Pancreas (tissue), 10 donors: ENCODE measurements at places on chromosomes 7 and 10. TPM values are rescaled to one million over a fixed set of nuclear protein-coding genes. Genes with fewer than 3 reads are reported as not detected.
A peak's percentile ranks its signal among the peaks of the same experiment; 100 is the strongest.

DNA sequence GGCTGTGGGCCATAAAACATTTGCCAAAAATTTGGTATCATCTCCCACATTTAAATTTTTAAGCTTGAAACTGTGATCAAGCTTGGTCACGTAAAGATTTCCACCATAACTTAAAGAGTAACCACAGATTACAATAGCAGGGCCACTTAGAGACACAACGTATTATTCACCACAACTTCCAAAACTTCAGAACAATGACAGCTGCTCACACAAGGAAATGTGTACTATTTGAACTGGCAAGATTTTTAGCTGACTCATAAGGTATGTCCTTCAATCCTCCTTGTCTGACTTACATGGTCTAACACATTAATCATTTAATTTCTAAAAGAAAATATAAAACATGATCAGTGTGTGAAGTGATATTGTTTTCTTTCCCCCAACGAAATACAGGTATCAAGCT, 234.5 kb downstream of the PARD3 start:
- peak; percentile 28 for DNase-seq

GRCh38 chr7:132437730-132438129, 138.5 kb downstream of the PLXNA4 start:
- DNase-seq = no peak

DNA sequence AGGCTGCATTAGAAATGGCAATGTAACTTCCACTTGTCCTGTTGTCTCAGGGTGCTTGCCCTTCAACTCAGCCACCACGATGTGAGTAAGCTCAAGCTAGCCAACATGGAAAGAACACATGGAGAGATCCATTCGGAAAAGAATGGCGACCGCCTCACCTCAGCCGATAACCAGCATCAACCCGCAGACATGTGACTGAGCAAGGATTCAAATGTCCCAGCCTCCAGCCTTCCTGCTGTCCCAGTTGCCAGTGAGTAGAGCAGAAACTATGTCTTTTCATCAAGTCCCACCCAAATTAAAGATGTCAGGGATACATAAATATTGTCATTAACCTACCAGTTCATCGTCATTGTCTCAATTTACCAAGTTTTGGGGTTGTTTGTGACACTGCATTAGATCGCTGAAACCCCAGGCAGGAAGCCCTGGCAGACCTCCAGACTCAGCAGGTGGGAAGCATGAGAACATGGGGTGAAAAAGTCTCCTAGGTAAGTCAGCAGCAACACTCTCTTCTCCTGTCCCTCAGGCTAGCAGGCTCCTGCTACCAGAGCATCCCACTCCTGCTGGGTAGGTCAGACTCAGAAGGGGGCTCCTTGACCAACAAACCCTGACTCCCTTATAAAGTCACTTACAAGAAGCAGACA, 67.0 kb downstream of the OSBPL3 start:
- no peak for DNase-seq

DNA sequence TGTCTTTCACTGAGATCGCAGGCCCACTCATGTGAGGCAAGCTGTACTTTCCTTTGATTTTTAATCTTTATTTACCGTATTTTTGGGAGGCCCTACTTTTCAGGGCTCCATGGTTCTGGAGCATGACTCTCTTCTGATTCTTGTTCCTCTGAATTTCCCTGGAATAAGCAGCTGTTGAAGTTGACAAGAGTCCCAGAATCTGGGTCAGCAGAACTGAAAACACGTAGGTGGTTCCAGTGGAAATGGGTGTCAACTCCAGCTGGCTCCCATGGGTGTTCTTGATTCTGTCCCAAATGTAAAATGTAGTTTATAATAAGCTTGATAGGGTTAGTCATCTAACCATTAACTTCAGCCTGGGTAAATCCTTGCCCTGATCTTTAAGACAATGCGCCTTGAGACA, 409.4 kb downstream of the GATA3 start:
- no peak for DNase-seq

The MARVELD1 gene
- polyA plus RNA-seq = 7.1 TPM

GRCh38 chr10:110355922-110356627, 51.4 kb upstream of the SMNDC1 start:
- DNase-seq = no peak

GRCh38 chr7:50349963-50350944, 45.7 kb downstream of the IKZF1 start:
- DNase-seq = no peak
